Left kidney (tissue), 8 donors: ENCODE measurements at places on chromosomes 3 and 15. TPM values are rescaled to one million over a fixed set of nuclear protein-coding genes. Genes with fewer than 3 reads are reported as not detected.

The GAP43 gene
- 0.30 TPM for polyA plus RNA-seq

The POPDC2 gene
- 7.7 TPM for polyA plus RNA-seq

The KNG1 gene
- 56.9 TPM for polyA plus RNA-seq

The EPM2AIP1 gene
- 69.5 TPM for polyA plus RNA-seq

The ARPP21 gene
- polyA plus RNA-seq, result 1.3 TPM

DNA sequence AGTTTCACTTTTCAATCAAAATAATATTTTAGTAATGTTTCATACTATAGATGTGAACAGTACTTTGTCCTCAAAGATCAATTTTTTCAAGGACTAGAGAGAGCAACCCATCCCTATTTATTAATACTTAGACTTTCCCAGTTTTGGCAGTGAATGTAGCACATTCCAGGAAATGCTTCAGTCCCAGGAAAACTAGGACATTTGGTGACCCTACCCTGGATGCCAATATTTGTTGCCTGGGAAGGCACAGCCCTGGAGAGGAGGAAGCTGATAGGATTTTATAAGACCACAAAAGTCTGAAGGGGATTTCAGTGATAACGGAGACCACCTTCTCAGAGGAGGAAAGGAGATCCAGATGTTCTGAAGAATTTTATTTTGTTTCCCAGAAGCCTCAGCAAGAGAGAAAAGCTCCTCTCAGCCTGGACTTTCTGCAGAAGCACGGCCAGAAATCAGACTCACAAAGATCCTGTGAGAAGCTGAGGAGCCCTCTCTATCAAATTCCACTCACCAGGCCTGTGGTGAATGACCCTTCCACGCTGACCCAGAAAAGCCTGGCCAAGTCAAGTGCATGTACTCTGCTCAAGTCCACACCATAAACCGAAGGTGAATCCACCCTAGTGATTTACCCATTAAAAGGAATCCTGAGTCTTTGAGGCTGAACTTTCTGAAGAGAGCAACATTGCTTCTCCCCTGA is 87.7 kb upstream of the ABHD17C start:
- no peak for DNase-seq

GRCh38 chr15:59399465-59400102 is 26.9 kb upstream of the MYO1E start:
- DNase-seq, result no peak

DNA sequence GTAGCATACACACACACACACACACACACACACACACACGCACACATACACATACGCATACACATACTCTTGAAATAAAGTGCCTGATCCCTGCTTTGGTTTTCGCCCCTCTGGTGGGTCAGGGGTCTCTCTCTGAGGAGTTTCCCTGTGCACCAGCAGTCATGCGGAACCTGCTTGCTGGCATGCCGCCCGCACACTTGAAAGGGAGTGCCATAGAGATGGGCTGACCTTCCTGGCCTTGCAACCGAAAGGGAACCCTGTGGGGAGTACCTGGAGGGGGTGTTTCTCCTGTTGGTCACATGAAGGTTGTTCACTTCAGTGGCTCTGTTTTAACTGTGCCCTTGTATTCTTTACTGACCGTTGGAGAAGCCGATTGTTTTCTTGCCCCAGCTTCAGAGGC is 752.3 kb downstream of the NR2F2 start:
- DNase-seq, result peak; percentile 82

DNA sequence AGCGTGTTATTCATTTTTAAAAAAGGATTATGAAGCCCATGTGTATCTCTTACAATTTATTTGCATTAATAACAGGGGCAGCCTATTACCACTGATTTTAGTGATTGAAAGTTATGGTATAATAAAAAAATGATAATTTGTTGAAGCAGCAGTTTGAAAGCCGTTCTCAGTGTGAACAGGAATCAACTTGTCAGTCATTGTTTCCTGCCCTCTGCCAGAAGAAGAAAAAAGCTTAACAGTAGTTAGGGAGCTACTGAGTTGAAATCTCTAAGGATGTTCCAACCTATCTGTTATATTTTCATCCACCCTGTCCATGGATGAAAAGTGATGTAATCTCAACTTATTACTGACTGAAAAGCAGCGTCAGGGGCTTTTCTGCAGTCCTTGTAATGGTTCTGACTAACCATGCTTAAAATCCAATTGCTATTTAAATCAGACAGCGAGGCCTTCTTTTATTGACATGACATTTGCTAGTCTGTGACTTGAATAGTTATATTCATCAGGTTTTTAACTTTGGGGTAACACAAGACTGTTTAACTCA is 486.7 kb downstream of the ROBO2 start:
- DNase-seq, result no peak

DNA sequence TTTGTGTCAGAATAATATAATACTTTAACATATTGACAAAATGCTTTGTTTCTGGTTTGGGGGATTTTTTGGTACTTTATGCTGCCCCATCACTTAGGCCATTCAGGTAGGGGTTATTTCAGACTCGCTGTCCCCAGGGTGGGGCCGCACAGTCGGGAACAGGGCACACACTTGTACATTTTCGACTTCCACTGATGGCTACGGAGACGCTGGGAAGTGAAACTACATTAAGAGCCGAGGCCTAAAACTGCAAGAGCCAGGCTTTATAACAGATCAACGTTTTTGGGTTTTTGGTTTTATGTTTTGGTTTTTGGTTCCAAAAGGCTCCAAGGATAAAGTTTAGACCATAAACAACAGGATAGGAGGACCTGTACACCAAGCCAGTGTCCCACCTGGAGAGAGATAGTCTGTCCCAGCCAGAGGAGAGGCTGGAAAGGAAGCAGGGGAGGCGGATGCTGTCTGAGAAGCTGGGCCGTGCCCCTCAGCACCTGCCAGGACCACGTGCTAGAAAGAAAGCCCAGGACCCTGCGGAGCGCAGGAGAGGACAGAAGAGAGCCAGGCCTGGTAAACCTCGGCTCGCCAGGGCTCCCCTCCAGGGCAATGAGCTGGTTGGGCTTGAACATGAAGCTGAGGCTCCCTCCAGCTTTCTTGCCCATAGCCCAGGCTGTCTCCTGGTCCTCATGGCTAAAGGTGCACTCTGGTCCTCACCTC is 111.7 kb downstream of the CHSY1 start:
- no peak for DNase-seq

DNA sequence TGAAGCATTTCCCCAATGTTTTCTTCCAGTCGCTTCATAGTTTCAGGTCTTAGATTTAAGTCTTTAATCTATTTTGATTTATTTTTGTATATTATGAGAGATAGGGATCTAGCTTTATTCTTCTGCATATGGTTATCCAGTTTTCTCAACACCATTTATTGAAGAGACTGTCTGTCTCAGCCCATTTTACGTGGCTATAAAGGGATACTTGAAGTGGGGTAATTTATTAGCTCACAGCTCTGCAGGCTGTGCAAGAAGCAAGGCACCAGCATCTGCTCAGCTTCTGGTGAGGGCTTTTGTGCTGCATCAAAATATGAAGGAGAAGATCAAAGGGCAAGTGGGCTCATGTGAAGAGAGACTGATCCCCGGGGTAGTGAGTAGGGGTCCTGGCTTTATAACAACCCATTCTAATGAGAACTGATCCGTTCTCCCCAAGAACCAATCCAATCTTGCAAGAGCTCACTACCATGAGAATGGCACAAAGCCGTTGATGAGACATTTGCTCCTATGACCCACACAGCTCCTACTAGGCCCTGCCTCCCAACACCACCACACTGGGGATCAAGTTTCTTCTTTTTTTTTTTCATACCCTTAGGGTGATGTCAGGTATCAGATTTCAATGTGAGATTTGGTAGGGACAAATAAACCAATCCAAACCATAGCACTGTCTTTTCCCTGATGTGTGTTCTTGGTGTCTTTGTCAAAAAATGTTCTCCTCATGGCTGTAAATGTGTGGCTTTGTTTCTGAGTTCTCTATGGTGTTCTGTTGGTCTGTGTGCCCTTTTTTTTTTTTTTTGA is 63.2 kb downstream of the IQGAP1 start:
- DNase-seq, result no peak

GRCh38 chr15:31328969-31329639 is 2.5 kb downstream of the KLF13 start:
- no peak for DNase-seq
